ENCODE measurements at places on chromosomes 3 and 15.

- no peak for DNase-seq
Observed at GRCh38 chr3:50551054-50551659, 16.4 kb downstream of the C3orf18 start.

- DNase-seq, result no peak
Observed at GRCh38 chr15:85129881-85130280, 148.2 kb downstream of the PDE8A start.

- DNase-seq, result no peak
Observed at GRCh38 chr3:150757364-150757763, 5.6 kb downstream of the SIAH2 start.

- DNase-seq, result no peak
Observed at GRCh38 chr15:66692808-66693596, 9.0 kb upstream of the SMAD6 start.

DNA sequence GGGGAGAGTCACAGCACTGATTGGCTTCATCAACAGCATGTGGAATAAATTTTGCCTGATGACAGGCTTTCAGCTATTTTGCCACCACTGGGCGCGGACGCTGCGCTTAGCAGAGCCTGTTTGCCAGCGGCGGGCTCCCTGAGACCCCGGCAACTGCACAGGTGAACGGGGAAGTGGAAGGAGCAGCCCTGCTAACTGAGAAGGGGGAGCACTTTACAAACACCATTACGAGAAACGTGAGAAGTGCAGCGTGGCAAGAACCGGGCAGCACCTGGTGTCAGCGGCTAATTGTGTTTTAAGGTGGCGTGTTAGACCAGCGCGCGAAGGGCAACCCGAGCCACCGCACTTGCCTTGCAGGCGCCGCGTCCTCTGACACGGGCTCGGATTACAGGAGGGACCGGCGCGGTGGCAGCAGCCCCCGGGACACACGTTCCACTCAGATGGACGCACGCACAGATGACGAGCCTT lies 307.8 kb upstream of the ARRDC4 start:
- DNase-seq, result no peak

GRCh38 chr3:143280984-143281383 lies 161.4 kb downstream of the CHST2 start:
- DNase-seq, result no peak

- no peak for DNase-seq
Observed at GRCh38 chr15:55108448-55108847, 88.3 kb downstream of the RSL24D1 start.

- peak; percentile 53 for DNase-seq
Observed at GRCh38 chr3:171187706-171188290, 161.3 kb upstream of the SLC2A2 start.

DNA sequence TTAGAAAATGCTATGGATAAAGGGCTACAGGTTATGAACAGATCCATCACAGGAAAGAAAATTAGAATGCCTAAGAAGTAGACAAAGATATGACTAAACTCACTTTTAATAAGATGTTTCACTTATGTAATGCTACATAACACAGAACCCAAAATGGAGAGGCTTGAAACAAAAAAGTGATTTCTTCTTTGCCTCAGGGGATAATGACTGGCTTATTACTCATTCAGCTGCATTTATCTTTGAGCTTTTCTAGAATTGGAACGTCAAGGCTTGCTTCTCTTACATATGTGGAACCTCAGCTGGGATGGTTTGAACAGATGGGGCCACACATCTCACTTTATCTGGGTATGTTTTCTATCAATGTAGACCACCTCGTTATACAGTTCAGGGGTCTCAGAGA lies 120.6 kb upstream of the EPHA3 start:
- DNase-seq, result peak; percentile 39

- DNase-seq, result no peak
Observed at GRCh38 chr3:58858126-58858525, 191.6 kb upstream of the FAM3D start.

DNA sequence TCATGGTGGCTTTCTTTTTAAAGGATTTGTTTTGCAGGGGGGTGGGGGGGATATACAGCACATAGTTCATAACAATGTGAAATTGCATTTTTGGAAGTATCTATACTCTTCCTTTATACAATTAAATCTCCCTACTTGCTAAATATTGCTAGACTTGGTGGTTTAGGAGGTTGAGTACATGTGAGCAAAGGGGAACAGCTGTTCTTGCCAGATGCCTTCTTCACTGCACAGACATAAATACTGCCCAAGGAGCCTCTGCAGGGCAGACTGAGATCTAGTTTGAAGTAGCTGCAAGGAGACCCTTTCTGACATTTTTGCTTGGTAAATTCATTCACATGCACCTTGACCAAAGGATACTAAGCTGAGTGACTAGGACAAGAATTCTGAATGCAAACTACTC lies 228.6 kb upstream of the IL12A start:
- no peak for DNase-seq

DNA sequence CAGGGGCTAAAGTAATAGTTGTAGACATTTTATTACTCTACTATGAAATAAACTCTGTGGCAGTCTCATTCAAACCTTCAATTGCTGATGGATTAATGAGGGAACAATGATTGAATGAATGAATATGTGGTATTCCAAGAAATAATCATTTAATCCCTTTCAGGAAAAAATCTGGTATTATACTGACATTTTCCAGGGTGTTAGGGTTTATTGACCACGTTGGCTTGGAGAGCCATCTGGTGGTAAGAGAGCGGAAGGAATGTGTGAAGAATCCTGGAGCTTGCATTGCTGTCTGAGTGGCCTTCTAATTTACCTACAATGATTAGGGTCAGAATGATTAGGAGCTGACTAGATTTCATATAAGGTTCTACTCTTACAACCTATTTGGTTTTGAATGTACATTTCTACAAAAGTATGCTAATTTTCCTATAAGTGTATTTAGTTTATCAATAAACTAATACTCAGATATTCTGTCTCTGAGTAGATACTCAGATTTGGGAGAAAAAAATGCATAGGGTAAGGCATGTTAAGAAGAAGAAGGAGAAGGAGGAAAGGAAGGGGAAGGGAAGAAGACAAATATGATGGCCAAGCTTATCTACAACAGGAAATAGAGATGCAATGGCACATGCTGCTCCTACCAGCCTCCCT lies 249.9 kb downstream of the ROBO1 start:
- peak; percentile 35 for DNase-seq

GRCh38 chr3:12423918-12424630 lies 60.2 kb upstream of the TSEN2 start:
- DNase-seq, result no peak

GRCh38 chr3:151169262-151169947 lies 33.6 kb downstream of the GPR171 start:
- DNase-seq, result no peak

- no peak for DNase-seq
Observed at GRCh38 chr3:171349392-171349791, 110.8 kb downstream of the TNIK start.

- peak; percentile 14 for DNase-seq
Observed at GRCh38 chr3:147614210-147614609, 205.0 kb downstream of the ZIC1 start.

GRCh38 chr3:155772801-155773200 lies 27.9 kb upstream of the PLCH1 start:
- no peak for DNase-seq

GRCh38 chr3:43373560-43373928 lies 87.2 kb downstream of the SNRK start:
- no peak for DNase-seq

DNA sequence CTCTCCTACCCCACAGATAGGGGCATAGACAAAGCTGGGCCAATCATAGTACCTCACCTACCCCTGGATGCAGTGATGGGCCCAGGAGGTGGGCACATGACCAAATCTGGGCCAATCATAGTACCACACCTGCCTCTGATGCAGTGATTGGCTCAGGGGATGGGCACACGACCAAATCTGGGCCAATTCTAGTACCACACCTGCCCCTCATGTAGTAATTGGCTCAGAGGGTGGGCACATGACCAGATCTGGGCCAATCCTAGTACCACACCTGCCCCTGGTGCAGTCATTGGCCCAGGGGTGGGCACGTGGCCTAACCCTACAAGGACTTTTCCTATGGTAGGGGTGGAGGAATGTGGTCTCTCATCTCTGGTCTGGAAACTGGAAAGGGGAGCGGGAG lies 56.9 kb upstream of the MEF2A start:
- peak; percentile 1 for DNase-seq

DNA sequence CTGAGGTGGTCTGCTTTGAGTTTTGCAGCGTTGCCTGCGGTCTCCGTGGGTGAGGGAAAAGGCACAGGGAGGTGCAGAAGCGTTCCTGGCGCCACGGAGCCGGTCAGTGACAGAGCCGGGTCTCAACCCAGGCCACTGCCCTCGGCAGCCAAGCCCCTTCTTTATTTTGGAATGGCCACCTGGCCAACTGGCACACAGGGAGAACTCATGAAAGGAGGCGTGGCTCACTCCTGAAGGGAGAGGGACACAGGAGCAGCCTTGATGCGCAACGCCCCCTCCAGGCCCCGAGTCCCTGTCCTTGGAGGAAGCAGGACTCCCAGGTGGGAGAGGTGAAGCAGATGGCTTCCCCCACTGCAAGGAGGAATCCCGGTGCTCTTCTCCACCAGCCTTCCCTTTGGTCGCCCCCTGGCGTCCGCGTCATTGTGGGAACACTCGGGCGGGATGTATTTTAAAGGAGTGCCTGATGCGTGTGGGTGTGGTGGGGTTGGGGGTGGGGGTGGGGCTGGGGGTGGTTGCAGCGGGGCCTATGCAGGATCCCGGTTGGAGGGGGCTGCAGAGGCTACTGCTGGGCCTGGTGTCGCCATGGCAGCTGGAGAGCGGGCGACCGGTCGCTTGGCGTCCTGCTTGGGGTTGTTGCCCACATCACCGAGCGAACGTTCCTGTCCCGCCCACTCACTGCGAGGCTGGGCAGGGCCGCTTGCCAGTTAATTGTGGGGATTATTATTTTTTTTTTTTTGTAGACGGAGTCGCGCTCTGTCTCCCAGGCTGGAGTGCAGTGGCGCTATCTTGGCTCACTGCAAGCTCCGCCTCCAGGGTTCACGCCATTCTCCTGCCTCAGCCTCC lies 32.6 kb downstream of the APBA2 start:
- no peak for DNase-seq

DNA sequence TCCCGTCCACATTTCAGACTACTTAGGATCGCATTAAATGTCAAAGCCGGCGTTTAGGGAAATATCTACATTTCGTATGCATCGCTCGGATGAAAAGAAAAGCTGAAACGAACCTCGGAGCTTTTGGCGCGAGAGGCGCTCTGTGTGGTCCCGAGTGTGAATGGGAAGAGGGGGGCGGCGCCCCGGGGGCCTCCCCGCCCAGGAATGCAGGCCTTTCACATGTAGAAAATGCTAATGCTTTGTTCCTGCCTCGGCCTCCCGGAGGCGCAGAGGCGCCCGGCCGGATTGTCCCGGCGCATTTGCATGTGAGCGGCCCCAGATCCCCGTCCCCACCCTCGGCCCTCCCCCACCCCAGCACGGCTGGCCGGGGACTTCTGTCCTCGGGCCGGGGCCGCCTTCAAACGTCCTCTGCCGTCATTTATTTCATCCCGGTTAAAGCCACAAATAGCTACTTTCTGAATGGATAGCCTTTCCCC lies 37.0 kb upstream of the TRIM71 start:
- peak; percentile 71 for DNase-seq

DNA sequence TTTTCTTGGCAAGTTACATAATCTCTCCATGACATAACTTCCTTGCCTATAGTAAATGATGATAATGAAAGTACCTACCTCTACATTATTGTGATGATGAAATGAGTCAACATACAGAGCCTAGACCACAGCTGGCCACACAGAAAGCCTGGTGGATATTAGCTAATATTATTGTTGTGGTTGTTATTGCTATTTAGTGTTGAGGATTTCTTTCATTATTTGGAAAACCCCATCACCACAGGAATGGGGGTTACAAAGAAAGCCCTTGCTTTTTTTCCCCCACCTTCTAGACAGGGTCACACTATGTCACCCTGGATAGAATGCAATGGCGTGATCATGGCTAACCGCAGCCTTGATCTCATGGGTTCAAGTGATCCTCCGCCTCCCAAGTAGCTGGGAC lies 125.0 kb downstream of the PDZRN3 start:
- DNase-seq, result no peak

DNA sequence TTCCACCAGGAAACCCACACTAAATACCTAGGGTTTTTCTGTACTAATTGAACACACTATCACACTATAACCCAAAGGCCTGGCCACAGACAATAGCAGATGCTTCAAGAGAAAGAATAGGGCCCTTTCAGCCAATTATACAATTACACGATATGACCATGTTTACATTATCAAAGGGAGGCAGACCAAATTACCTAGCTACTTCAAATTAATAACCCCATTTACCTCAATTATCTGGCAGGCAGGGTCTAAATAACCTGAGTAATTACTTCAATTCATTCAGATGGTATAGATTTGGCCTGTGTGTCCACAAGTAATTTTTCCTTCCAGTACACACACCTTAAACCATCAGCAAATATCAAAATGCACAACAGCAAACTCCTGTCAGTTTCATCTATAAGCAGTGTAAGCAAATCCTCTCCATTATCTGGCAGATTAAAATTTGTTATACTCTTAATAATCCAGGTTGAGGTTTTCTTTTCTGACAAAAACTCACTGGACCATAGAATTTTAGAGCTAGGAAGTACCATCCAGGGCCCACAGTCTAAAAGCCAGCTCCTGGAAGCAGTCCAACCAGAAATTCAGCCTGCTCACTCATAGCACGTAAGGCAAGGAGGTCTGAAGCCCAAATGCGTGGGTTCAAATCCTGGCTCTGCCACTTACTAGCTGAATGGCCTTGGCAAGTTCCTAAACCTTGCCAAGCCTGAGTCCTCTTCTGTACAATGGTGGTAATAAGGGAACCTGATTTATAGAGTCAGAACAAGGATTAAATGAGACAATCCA lies 51.8 kb downstream of the RFTN1 start:
- DNase-seq, result no peak

- peak; percentile 97 for DNase-seq
Observed at GRCh38 chr15:48877630-48878595, at the start of gene EID1. Gene EID1 (plus strand): TSS chr15:48878134. CDS start chr15:48878177, 43 bp downstream.

GRCh38 chr15:66231394-66232266 lies 21.9 kb downstream of the MEGF11 start:
- peak; percentile 63 for DNase-seq

- peak; percentile 39 for DNase-seq
Observed at GRCh38 chr15:77907824-77908751, 169.4 kb downstream of the TBC1D2B start.

- no peak for DNase-seq
Observed at GRCh38 chr15:62618846-62619504, 423.6 kb upstream of the TPM1 start.

DNA sequence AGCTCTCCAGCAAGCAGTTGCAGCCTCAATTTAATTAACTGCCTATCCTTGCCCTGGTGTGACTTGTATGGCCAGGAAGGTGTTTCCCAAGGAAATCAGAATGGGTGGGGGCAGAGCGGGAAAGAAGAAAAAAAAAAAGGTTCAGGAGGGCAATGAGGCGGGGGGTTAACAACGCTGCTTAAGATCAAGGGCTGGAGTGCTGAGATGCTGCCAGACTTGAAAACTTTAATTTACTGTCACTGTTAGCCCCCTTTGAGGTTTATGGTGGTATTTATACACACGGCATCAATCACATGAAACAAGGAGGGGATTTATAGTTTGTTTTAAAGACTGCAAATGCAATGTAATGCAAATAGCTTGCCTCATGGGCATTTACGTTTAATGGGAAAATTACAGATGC lies 319.4 kb upstream of the NR2F2 start:
- no peak for DNase-seq

- DNase-seq, result peak; percentile 27
Observed at GRCh38 chr15:35437157-35437556, 108.8 kb downstream of the DPH6 start.

Data from AG20443 (cell line).